Stimulated activated CD8-positive, alpha-beta memory T cell treated with anti-CD3 and anti-CD28 coated beads, Interleukin-7, amount 100 ng/mL, for 4 hours (primary cell): ENCODE measurements at places on chromosomes 2 and 18.

- no peak for DNase-seq
Measured at GRCh38 chr2:237478979-237479378, 8.1 kb upstream of the MLPH start.

- DNase-seq = no peak
Measured at GRCh38 chr2:208042041-208042440, 16.7 kb upstream of the PLEKHM3 start.

DNA sequence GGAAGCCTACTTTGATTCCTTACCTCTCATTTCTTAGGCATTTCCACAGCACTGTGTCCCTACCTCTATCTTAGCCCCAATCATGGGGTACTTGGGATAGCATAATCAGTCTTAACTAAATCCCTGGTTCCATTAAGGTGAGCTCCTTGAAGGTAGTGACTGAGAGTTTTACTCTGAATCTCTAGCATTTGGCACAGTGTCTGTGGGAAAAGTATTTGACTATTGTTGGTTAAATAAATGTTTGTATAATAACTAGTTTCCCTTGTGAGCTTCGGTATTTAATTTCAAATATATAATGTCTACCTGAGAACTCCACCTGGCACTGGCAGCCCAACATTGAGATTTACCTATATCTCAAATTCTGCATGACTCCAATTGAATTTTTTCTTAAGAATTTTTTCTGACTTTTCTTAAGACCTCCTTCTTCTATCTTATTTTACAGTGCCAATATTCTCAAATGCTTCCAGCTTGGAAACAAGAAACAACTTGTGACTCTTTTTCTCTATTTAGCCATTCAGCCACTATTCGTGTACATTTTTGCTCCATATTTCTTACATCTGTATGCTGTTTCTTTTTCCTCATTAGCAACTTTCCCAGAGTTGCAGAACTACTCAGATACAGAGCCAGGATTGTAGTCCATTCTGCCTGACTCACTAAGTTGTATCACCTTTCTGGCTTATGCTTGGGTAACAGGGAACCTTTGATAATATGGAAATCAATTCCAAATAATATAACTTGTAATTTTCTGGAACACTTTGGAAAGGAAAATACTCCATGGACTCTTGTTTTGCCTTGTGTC is 214.0 kb upstream of the NT5C1B start:
- no peak for DNase-seq

DNA sequence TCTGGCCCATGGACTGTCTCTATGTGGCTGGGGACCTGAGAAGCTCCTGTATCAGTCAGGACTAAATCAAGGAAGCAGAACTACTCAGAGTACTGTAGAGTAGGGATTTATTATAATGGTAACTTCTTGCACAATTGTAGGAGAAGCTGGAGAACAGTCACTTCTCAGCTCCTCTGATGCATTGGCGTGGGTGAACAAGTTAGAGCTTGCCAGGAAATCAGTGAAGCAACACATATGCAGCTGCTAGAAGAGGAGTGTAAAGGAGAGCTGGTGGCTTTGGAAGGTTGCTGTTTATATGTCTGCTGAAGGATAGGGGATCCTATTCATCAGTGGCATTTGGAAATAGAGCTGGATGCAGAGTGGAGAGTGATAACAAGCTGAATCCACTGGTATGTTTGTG is 215.5 kb upstream of the CWC22 start:
- DNase-seq = no peak

- DNase-seq = no peak
Measured at GRCh38 chr2:222057347-222058073, 241.3 kb downstream of the PAX3 start.

GRCh38 chr18:79484661-79485621 is 89.2 kb downstream of the NFATC1 start:
- no peak for DNase-seq

DNA sequence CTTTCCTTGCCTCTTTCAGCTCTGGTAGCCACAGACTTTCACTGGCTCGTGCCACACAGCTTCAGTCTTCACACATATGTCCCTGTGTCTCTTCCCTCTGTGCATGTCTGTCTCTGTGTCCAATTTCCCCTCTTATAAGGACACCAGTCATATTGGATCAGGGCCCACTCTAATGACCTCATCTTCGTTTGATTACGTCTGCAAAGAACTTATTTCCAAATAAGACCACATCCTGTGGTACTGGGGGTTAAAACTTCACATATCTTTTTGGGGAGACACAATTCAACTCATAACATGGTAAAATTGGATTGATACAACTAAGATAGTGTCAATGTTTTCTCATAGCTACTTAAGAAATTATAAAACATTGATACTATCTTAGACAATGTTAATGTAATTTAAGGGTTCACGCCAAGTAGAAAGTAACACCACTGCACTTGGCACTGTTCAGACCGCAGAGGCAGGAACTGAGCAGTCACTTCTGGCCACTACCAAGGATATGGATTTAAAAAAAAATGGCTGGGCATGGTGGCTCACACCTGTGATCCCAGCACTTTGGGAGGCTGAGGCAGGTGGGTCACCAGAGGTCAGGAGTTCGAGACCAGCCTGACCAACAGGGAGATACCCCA is 119.6 kb upstream of the EPAS1 start:
- DNase-seq = no peak

DNA sequence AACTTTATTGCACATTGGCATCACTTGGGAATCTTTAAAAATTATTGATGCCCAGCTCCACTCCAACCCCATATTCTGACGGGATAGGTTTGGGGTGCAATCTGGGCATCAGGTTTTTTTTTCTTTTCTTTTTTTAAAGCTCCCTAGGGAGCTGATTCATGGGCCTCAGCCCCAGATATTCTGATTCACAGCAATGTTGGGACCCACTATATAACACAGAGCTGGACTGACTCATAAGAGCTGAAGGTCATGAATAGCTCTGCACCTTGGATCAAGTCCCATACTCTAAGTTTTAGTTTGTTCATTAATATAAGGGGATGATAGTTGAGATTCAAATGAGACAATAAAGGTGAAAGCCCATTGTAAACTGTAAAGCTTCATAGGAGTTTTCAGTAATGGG is 191.1 kb upstream of the REV1 start:
- no peak for DNase-seq

DNA sequence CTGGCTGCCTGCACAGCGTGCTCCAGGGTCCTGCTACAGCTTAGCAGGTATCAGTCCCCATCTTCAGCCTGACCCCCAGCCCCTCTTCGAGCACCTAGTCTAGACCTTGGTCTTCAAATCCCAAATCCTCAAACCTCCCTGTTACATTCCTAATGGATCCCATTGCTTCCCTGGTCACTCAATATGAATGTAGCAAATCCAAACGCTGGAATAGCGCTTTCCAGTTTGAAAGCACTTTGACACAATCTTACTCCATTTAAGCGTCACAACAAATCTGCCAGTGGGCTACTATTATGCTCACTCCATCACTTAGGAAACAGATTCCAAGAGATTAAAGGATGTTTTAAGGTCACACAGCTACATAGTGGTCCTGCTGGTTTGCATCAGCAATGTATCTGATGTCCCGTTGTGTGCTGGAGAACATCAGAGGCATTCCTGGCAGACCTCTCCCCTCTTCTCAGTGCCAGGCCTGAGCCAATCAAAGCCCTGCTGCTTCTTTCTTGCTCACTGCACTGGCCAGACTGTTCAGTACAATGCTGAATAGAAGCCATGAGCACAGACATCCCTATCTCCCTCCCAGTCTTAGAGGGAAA is 11.1 kb upstream of the INO80C start:
- no peak for DNase-seq

- no peak for DNase-seq
Measured at GRCh38 chr2:217907266-217907665, 95.5 kb downstream of the TNS1 start.

- DNase-seq = no peak
Measured at GRCh38 chr2:232438951-232439757, 16.8 kb upstream of the ALPI start.

GRCh38 chr2:128365217-128365905 is 46.7 kb upstream of the HS6ST1 start:
- DNase-seq = no peak

DNA sequence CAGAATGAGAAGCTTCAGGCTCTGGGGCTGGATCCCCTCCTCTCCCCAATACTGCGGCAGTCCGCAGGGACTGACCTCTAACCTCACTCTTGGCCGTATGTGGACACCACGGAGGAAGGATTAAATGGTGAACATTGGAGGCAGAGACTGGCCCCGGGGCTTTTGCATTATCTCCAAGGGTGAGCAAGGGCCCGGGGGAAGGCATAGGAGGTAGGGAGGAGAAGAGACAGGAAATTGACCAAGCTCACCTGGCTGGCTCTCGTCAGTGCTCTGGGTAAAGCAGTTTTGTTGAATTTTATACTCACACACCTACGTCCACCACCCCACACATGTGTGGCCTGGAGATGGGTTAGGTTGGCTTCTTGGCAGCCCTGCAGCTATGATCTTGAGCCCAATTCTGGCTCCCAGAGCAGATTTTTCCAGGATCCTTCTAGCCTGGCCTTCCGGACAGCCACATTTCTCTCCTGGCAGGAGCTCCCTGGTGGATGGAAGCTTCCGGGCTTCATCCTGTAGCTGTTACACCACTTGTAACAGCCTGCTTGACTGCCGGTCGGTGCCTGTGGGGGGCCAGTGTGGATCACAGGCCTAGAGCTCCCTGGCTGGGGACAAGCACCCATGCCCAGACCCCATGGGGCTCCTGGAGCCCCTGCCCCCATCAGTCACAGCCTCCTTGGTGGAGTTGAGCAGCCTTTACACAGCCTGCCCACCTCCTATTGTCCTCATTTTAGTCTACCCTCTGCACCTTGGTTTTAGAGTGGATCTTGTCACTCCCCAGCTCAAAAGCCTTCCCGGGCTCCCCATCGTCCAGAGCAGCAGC is 7.6 kb downstream of the ITM2C start:
- DNase-seq = no peak

- DNase-seq = no peak
Measured at GRCh38 chr2:237201461-237202287, 116.0 kb downstream of the COPS8 start.

- no peak for DNase-seq
Measured at GRCh38 chr2:218745559-218746469, 35.2 kb downstream of the TTLL4 start.

DNA sequence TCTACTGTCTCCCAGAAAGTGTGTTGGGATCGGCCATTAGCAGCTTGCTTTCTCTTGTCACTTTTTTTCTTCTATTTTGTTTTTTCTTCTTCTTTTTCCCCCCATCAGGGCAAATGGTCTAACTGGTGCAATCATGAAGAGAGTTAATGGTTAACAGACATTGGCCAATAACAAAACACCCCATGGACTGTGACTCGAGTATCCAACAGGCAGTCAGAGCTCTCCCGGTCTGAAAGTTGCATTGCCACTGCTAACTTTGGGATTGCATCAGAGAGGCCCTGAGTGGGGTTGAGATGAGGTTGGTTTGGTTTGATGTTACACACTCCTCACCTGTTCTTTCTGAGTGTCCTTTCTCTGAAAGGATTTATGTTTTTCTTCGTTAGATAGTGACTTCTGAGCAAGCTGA is 12.9 kb upstream of the SNORC start:
- no peak for DNase-seq

DNA sequence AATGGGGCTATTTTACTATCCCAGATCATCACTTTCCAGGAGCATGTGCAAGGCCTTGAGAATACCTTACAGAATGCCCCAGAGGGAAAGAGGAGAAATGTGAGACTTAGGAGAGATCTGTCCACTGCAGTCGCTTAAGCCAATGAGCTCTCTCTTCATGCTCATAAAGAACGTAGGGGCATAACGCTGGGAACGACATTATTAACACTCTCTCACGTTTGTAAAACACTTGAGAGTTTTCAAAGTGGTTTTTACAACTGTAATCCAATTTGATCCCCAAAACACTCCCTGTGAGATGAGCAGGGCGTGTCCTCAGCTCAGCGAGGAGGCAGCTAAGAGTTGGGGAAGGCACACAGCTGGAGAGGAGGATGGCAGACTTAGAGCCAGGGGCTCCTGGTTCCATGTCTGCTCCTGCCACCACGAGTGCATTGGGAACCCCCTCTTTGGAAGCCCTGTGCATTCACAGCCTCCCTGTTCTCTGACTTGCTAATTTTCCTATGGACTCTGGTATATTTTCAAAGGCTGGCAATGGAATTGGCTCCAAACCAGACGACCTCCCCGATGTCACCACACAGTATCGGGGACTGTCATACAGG is 97.4 kb downstream of the PLB1 start:
- DNase-seq = no peak

GRCh38 chr2:121735518-121736074 is 1.1 kb downstream of the NIFK start:
- no peak for DNase-seq

DNA sequence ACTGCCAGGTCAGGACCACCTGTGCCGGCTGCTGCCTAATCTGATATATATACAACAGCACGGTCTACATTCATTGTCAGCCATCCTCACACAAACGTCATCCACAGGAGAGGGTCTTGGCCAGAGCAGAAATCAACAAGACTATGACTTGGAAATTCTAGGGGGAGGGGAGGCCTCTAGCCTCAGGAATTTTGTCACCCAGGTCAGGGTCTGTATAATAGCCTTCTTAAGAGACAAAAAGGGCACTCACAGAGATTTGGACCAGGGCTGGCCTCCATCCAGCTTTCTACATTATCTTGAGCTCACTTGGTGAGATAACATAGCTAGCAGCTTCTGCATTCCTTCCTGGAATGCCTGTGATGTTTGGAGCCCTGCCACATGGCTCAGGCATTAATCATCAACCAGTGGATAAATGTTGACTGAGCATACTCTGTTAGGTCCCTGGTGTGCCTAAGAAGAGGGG is 50.4 kb upstream of the CTIF start:
- DNase-seq = no peak

GRCh38 chr2:147068071-147068470 is 776.8 kb upstream of the ACVR2A start:
- DNase-seq = no peak

DNA sequence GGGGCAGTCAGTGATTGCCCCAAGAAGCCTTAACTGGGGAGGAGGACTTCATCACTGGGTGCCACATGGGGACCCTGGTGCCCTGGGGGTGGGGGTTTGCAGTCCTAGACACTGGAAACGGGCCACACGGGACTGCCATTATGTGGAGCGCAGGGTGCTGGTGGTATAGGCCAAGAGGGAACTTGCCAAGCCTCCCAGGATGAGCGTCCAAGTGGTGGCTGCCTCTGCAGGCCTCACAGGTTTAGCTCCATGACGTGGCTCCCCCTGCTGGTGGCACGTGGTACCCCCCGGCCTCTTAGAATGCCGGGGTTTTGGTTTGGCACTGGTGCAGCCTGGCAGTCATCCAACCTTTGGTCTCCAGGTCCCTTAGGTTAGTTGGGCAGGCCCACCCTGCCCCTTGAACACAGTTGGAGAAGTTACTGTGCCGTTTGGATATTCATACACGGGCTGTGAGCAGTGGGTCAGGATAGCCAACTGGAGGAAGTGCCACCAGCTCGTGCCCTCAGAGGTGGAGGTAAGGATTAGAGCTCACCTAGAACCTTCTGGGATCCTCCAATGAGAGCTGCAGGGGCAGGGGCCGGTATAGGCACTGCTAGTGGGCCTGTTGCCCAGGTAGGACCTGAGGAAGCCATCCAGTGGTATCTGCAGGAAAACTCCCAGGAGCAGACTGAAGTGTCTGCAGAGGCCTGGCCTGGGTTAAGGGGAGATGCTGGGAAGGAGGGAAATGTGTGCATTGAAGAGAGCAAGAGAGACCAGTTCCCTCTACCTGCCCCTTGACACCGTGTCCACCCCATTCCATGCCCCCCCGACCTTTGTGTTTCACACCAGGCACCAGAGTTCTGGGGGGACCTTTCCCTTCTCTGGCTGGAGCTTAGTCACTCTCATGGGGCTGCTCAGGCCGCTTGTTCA is 5.7 kb downstream of the PTMA start:
- DNase-seq = peak; percentile 77

GRCh38 chr2:200211643-200212042 is 94.8 kb upstream of the SPATS2L start:
- DNase-seq = no peak
